ENCODE measurements at places on chromosomes 12 and 14. TPM values are rescaled to one million over a fixed set of nuclear protein-coding genes. Genes with fewer than 3 reads are reported as not detected.

The C12orf50 gene
- not detected for total RNA-seq

The PRB2 gene
- not detected for total RNA-seq

DNA sequence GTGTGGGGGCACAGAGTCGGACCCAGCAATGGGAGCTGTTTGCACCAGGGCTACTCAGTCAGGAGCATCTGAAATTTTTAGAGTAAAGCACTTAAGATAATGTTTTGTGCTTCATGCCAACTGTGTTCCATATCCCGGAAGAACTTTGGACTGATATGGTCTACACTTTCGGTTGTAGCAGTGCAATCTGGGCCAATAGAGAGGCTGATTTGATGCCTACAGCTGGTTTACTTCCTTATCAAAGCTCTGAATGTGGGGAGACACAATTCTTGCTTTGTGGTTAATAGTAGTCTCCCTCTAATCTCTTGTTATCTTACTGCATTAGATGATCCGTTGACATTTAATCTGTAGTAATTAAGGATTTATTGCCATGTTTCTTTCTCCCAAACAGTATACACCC lies 7.8 kb upstream of the VDR start:
- no peak for DNase-seq

DNA sequence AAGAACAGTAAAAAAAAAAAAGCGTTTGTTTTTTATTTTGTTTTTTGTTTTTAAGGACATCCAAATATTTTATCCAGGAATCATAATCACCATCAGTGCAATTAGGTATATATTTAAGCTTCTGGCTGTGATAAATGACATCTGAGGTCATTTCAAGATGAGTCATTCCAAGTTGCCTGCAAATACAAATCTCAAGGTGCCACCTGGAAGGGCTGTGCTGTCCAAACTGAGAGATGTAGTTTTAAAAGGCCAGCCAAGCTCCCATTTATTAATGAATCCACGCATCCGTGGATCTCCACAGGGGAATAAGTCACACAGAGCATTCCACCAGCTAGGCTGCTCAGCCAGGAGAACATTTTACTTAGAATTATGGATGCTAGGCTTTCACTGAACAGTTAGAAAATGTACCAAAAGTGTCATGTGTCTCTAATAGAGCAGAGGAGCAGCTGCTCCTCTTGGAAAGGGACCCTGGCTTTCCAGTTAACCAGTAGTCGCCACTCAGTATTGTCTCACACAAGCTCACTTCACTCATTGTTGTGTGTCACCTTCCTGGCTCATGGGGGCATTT lies 1151.4 kb upstream of the TMEM132C start:
- no peak for DNase-seq

DNA sequence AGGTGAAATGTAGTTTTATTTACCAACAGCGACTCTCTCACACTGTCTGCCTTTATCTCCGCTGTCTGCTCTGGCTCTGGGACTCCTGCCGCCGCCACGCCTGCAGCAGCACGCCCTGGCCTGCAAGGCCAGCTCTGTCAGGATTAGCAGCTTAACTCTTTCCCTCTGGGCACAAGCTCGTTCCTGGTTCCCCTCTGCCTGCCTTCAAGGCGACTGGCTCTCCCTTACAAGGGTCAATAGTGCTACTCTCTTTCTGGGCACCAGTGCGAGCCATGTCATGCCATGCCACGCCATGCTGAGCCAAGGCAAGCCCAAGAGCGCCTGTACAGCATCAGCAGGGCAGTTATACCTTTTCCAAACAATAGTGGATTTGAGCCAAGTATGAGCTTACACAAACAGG lies 3.6 kb upstream of the CLEC2B start:
- no peak for DNase-seq

- no peak for DNase-seq
Measured at GRCh38 chr12:100926669-100927248, 132.2 kb downstream of the ANO4 start.

- no peak for DNase-seq
Measured at GRCh38 chr14:62443796-62444195, 601.5 kb downstream of the KCNH5 start.

The TSPAN8 gene
- total RNA-seq, result 11.2 TPM

DNA sequence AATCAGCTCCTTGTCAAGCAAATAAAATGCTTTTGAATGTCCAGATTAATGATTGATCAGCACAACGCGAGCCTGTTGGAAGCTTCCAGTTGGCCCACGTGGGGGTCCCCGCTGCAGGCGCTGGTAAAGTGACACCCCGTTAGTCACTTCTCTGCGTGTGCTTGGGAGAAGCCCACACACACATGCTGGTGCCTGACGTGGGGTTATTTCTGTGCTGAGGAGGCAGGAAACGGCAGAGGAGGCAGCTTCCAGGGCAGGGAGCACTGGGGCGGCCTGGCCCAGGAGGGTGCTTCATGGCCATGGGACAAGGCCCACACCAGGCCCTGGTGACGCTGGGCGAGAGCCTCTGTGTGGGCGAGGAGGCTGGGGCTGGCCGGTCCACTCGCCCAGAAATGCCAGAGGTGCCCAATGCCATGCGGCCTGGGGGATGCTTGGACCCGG lies 101.5 kb downstream of the KIF26A start:
- no peak for DNase-seq

DNA sequence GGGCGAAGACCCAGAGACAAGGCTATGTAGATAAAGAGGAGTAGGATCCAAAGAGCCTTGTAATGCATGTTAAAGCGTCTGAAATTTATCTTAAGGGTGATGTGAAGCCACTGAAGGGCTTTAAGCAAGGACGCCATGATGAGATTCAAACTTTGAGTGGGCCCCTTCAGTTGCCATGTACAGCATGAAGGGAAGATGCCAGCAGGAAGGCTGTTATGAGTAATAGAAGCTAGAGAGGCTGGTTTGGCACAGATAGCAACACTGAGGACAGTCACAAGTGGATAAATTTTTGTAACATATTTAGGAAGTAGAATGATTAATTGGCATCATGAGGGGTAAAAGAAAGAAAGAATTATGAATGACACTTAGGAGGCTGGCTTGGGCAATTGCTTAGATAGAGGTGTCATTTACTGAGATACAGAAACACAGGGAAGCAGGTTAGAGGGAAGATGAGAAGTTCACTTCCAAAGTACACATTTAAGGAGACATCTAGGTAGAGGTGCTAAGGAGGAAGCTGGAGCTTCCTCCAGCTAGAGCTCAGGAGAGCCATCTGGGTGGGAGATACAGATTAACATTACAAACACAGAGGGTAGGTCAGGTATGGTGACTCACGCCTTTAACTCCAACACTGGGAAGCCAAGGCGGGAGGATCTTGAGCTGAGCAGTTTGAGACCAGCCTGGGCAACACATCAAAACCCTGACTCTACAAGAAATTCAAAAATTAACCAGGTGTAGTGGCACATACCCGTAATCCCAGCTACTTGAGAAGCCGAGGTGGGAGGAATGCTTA lies 13.7 kb downstream of the ATG2B start:
- no peak for DNase-seq

DNA sequence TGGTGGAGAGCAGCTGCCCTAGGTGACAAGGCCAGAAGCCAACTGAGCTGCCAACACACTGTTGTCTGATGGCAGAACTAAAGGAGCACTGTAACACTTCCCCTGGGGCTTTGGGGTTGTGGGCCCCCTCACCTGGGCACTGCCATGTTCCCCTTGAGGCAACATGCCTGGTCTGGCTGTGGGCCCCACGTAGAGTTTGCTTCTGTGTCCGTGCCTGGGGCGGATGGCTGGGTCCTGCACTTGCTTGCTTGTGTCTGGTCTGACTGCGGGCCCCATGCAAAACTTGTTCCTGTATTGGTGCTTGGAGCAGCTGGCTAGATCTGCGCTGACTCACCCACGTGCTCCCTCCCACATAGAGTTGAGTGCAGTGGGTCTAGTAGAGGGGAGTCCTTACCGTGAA lies 78.4 kb downstream of the MNAT1 start:
- DNase-seq, result no peak

GRCh38 chr14:85921241-85921640 lies 391.3 kb downstream of the FLRT2 start:
- no peak for DNase-seq

DNA sequence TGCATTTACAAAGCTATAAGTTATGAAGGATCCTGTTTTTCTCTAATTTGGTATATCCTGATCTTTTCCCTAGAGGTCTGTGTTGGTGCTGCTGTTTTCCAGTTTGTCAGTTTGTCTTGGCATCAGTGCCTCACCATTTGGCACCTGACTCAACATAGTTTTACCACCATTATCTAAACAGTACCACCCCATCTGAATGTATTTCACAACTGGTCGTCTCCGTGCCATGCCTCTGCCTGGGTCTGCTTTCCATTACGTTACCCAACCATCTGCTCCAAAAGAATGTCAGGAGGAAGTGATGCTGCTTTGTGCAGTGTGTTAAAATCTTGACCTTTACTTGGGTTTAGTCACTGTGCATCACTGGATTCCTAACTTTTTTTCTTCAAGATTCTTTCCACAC lies 129.3 kb upstream of the RASSF8 start:
- no peak for DNase-seq

DNA sequence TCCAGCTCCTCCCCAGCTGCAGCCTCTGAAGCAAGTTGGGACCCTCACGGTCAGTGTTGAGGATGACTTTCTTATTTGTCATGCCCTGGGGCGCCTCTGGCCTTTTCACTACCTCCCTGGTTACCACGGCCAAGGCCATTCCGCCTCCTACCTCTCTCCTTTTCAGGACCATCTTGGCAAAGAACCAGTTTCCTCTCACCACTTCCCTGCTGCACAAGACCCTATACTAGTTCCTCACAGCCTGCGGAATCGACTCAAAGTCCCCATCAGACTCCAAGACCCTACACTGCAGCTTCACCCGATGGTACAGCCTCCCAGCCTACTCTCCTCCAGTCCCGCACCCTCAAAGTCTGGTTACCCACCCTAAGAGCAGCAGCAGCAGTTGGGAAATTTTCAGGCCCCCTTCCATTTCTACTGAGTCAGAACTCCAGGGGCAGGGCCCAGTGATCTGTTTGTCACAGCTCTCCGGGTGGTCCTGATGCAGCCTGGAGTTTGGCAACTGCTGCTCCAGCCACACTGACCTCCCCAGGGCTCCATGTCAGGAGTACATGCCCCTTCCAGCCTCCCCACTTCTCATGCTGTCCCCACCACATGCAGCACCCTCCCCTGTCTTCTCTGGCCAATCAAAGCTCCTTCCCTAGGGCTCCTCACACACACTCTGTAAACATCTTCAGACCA lies 5.4 kb downstream of the VWF start:
- DNase-seq, result no peak

DNA sequence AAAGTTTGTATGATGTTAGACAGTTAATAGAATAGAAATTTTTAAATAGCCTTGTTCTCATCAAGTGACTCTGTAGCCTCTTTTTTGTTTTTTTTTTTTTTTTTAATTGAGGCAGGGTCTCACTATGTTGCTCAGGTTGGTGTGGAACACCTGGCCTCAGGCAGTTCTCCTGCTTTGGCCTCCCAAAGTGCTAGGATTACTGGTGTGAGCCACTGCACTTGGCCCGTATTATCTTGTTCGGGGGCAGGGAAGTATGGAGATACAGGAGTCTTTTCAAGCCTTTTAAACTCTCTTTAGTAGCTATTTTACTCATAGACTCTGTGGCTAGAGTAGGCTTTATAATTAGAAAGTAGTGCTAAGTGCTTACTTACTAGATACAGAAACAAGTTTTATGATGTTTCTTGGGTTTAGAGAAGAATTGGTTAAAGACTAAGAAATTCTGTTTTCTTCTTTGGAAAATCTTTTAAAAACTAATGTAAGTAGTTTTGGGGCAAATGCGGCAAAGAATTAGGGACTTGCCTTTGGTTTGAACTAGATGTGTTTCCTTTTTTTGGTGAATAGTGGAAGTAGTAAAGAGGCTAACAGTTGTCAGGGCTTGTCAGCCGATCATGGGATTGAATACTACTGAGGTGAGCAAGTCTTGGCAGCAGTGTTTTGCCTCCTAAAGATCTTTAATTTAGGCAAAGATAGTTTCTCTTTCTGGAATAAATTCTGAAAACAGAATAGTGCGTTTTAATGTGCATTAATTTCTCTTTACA lies 31.3 kb downstream of the FBXO34 start:
- no peak for DNase-seq

- DNase-seq, result no peak
Measured at GRCh38 chr14:103408491-103409155, 23.4 kb downstream of the MARK3 start.

GRCh38 chr14:80150301-80150700 lies 61.0 kb downstream of the DIO2 start:
- DNase-seq, result no peak

- DNase-seq, result no peak
Measured at GRCh38 chr14:41570415-41571155, 36.1 kb upstream of the LRFN5 start.

The CAPZA3 gene
- total RNA-seq, result not detected

The RPGRIP1 gene
- total RNA-seq, result 1.7 TPM

The TC2N gene
- 56.7 TPM for total RNA-seq

Measured in upper lobe of right lung (tissue), 1 donor.